ENCODE measurements at places on chromosomes 16 and 17.

- no peak for DNase-seq
Observed at GRCh38 chr16:1926271-1926670, 8.1 kb upstream of the HS3ST6 start.

- DNase-seq: no peak
Observed at GRCh38 chr16:47599512-47599911, 138.4 kb downstream of the PHKB start.

DNA sequence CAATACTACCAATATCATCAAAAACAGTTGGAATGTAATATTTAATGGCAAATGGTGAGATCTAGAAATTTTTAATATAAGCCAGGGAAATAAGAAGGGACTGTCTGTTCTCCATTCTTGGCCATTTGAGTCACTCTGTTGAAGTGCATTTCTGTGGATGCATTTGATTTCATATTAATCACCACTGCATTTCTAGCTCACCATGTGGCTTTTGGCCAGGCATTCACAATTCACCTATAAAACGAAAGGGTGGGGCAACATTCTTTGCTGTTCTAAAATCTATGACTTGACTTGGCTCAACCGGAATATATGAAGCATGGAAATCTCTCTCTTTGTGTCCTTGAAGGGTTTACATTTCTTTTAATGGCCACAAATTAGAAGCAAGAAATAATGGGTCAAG lies 483.0 kb downstream of the SLC39A11 start:
- DNase-seq: no peak

GRCh38 chr16:15963307-15963910 lies 14.0 kb downstream of the ABCC1 start:
- DNase-seq: no peak

GRCh38 chr17:31202968-31203367 lies 94.1 kb downstream of the OMG start:
- DNase-seq: no peak

GRCh38 chr16:54867302-54867832 lies 63.3 kb upstream of the IRX5 start:
- no peak for DNase-seq

DNA sequence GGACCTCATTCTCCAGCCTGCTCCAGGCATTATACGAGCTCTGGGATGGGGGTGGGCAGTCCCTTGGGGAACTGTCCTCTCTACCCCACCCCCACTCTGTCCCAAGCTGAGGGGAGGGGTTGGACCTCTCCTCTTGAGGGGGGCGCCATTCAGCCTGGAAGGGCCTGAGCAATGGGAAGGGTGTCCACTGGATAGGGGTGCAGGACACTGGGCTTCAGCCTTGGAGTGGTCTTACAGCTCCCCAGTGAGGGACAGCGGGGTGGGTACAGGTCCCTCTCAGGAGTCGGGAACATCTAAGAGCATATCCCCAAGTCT lies 9.5 kb upstream of the CBX8 start:
- DNase-seq: no peak

GRCh38 chr16:3971261-3971660 lies 90.7 kb upstream of the CREBBP start:
- DNase-seq: no peak

DNA sequence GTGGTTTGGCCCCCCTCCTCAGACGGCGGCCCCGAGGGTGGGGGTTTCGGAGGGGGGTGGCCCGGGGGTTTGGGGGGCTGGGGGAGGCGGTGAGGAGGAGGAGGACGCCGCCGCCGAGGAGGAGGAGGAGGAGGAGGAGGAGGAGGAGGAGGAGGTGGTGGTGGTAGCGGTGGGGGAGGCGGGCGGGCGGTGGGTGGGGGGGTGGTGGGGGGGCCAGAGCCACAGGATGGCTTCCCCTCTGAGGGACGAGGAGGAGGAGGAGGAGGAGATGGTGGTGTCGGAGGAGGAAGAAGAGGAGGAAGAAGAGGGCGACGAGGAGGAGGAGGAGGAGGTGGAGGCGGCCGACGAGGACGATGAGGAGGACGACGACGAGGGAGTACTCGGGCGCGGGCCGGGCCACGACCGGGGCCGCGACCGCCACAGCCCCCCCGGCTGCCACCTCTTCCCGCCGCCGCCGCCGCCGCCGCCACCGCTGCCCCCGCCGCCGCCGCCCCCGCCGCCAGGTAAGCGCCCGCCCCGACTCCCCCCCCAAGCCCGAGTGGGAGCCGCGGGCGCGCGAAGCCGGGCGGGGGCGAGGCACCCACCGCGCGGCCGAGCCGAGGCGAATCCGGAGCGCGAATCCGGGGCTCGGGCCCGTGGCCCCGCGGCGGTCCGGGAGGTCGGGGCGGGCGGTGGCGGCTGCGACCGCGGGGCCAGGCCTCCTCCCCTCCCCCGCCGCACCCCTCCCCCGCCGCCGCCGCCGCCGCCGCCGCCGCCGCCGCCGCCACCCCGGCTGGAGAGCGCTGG lies 3.8 kb upstream of the CHD3 start:
- DNase-seq: no peak

GRCh38 chr17:77631307-77631706 lies 327.2 kb upstream of the TNRC6C start:
- no peak for DNase-seq

DNA sequence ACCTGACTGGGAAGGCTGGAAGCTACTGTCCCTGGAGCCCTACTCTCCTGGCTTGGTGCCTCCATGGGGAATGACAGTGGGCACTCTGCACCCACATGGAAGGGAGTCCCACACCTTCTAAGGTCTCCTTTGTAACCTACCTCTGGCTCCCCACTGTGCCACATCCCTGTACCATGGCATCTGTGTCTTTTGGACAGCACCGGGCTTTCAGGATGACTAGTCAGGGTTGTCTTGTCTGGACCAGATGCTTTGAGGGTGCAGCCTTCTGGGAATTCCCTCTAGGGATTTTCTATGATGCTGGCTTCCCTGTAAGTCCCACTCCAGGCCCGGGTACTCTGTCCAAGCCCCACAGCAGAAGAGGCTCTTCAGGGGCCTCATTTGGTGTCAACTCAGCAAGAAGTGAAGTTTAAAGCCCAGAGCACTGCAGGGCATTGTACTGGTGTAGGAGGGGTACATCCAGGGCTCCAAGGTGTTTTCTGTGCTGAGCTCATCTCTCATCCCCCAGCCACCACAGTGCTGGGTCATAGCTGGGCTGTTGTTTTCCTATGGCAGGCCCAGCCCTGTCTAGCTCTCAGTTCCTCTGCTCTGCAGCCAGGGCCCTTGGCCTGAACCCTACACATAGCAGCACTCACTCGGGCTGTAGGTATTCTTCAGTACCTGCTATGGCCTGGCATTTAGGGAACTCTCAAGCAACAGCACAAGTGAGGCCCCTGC lies 255.3 kb downstream of the CPPED1 start:
- no peak for DNase-seq

- no peak for DNase-seq
Observed at GRCh38 chr17:27906226-27906580, 13.0 kb upstream of the LYRM9 start.

DNA sequence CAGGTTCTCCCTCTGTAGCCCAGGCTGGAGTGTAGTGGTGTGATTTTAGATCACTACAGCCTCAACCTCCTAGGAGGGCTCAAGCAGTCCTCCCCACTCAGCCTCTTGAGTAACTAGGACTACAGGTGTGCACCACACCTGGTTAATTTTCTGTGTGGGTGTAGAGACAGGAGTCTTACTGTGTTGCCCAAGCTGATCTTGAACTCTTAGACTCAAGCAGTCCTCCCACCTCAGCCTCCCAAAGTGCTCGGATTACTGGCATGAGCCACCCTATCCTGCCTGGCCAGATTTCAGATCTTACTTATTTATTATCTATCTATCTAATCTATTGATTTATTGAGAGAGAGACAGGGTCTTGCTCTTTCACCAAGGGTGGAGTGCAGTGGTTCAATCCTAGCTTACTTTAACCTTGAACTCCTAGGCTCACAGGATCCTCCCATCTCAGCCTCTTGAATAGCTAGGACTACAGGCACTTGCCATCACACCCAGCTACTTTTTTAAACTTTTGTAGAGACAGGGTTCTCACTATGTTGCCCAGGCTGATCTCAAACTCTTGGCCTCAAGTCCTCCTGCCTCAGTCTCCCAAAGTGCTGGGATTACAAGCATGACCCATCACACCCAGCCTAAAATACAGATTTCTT lies 61.8 kb downstream of the TUBD1 start:
- DNase-seq: no peak

DNA sequence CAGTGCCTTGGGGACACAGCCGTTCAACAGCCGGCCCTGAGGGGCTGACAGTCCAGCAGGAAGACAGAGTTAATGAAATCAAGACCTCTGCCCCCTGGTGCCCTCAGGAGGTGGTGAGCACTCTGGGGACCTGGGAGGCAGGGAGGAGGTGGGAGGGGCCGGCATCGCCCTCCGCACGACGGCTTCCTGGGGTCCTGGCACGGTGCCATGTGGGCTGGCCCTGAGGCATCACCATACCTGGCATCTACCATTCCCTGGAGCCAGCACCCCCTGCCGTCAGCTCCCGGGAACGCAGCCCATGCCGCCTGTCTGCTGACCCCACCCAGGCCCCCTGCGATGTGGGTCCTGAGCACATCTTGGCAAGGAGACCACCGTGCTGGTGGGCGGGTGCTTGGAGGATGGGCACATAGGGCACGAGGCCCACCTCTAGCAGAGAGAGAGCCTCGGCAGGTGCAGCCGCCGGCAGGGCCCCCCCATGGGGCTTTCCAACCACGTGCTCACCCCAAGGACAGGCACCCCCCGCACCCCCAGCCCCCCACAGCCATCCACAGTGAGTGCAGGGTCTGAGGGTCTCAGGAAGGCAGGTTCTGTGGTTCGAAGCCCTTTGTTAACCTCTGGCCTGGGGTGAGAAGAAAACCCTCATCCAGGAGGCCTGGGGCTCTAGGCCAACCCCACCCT lies 52.5 kb downstream of the ZFPM1 start:
- DNase-seq: peak; percentile 21
